Uterus (tissue), 4 donors: ENCODE measurements at places on chromosomes 2 and 18. TPM values are rescaled to one million over a fixed set of nuclear protein-coding genes. Genes with fewer than 3 reads are reported as not detected.

DNA sequence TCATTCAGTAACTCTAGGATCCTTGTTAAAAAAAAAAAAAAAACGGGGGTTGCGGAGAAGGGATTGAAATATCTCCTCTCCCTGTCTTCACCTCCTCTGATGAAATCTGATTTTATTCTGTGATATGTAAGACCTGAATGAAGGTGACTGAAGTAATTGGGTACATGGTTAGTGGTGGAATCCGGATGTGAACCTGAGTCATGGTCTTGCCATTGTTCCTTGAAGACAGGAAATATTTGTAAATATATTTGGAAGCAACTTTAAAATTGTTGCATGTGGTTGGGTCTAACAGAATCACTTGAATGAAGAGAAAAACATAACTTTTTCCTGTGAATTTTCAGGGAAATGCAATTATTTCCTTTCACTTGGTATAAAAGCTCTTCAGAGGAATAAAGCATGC, 3.0 kb upstream of the IL1A start:
- no peak for DNase-seq

- no peak for DNase-seq
Measured at GRCh38 chr2:200695601-200696000, 109.8 kb downstream of the AOX1 start.

GRCh38 chr2:136281281-136282114, 163.5 kb upstream of the CXCR4 start:
- no peak for DNase-seq

DNA sequence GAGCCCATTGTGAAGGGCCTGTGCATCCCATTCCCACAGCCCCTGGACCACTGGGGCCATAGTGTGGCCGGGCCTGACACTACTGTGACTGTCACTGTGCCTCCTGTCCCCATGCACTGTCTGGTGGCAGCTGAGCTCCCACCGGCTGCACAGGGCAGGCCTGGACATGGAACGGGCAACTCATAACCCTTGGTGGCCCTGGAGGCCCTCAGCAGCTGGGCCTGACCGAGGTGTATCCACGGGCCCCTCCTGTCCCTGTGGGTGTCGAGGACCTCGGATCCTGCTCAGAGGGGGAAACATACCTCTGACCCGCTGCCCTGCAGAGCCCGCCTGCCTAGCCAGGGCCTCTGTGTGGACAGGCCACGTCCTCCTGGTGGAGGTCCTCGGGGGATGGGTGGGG, 7.8 kb upstream of the GAL3ST2 start:
- no peak for DNase-seq

GRCh38 chr2:216034065-216034464, 20.7 kb upstream of the MREG start:
- peak; percentile 43 for DNase-seq

- DNase-seq = no peak
Measured at GRCh38 chr2:122340246-122340645, 584.8 kb downstream of the TSN start.

DNA sequence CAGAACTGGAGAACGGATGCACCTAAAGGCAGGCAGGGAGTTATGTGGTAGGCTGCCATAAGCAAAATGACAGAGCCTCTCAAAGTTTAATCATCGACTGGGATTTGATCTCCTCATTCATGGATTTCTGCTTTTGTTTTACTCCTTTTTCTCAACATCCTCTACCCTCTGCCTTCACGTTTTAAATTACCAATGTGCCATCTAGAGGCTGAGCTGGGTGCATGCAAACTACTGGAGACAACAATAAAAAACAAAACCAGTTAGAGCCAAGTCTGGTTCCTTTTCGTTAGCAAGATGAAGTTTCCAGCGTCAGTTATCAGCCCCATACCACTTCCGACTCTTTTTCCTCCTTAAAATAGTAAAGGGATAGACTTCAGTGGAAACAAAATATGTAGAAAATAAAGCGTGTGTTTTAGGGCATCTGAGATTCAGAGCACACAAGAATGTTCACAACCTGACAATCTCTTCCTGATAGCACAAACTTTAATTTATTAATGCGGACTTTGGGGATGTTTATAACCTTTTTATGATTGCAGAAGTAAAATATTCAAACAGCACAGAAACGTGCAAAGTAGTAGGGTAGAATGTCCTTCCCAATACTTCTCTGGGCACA, 117.0 kb downstream of the LAMA1 start:
- no peak for DNase-seq

GRCh38 chr18:55869556-55870501, 281.8 kb upstream of the TCF4 start:
- peak; percentile 27 for DNase-seq

The DNAH6 gene
- 1.0 TPM for total RNA-seq

GRCh38 chr2:230706053-230706521, 6.6 kb upstream of the CAB39 start:
- DNase-seq = no peak
